Left ventricle myocardium superior (tissue), 1 donor: ENCODE measurements at places on chromosomes 1 and 21. TPM values are rescaled to one million over a fixed set of nuclear protein-coding genes. Genes with fewer than 3 reads are reported as not detected.
A peak's percentile ranks its signal among the peaks of the same experiment; 100 is the strongest.

GRCh38 chr1:234958706-234959657 lies 169.7 kb downstream of the TOMM20 start:
- no peak for DNase-seq

GRCh38 chr1:31866450-31867032 lies 50.7 kb upstream of the SPOCD1 start:
- no peak for DNase-seq

DNA sequence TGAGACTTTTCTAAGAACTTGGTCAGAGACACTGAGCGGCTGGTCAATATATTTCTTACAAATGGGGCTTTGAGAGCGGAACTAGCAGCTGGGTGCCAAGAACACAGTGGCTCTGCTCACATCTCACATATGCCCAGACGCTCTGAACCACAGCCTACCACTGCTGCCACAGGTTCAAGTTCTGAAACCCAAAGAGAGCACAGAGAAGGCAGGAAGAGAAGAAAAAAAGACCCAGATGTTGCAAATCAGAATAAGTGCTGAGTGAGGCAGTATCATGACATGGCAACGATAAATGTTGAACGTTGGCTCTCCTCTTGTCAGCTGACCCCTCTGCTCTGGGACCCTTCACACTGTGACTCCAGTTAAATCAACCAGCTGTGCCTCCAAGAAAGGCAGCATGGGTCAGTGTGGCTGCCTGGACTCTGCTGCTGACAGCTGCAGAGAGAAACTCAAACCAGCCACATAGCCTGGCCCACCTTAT lies 26.4 kb downstream of the HIVEP3 start:
- DNase-seq, result no peak

DNA sequence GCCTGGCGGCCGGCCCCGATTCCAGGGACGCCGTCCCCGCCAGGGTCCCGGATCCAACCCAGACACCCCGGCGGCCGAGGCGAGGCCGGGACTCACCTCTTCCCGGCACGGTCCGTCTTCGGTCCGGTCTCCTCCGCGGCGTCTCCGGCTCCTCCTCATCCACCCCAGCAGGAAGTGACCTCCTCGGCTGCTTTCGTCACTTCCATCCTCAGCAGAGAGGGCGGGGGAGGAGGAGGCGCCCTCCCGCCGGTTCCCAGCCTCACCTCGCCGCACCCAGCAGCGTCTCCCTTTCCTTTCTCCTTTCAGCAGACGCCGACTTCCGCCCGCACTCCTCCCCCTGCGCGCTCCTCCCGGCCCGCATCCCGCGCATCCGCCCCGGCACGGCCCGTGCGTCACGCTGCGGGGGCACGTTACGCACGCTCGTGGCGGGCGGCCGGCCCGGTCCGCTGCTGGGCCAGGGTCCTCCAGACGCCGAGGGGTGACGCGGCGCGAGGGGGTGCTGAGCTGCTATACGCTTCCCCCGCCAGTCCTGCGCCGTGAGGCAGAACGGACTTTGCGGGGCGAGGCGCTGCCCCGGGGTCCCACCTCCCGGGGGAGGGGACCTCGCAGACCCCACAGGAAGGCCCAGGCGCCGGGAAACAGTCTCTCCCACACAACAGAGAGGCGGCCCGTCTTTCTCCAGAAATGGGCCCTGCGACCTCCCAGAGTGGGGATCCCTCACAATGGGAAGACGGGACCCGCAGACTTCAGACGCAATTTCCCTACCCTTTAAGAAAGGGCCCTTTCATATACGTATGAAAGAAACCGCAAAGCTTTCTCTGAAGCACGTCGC lies at the start of gene ETV3:
ETV3 (minus strand) TSS at position 176 of the 832 bp plus-strand sequence. CDS start 2,043 bp downstream, outside the sequence.
- peak; percentile 92 for DNase-seq

DNA sequence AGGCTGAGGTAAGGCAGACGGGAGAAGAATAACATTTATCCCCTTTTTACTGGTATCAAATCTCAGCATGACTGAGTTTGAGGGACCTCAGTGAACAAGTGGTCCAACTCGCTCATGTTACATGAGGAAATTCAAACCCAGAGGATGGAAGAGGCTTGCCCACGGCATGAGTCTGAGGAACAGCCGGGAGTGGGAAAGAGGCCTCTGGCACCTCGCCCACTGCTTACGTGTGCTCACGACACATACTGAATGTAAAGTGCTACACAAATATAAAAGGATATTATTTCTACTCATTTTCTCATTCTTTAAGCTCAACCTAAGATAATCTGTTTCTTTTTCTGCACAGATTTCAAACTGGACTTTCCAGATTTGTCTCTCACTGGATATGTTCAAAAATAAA lies 14.7 kb downstream of the BEND5 start:
- no peak for DNase-seq

- no peak for DNase-seq
Measured at GRCh38 chr21:46239817-46240325, 11.3 kb upstream of the LSS start.

- DNase-seq, result no peak
Measured at GRCh38 chr1:14254251-14254650, 344.2 kb upstream of the KAZN start.

DNA sequence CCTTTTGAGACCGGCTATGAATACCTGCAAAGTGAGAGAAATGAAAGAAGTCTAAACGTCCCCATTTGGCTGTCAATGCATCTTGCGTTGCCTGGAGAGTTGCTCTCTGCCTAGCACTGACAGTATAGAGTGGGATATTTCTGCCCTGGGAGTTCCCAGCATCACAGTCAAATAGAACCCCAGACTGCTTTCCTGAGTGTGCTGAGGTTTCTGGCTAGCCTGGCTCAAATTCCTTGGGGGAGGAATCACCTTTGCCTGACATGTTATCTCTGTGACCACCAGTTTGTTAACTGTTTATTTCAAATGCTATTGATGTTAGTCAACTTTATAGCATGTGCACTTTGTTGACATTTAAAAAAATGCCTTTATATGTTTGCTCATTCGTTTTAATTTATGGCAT lies 212.0 kb upstream of the FAM78B start:
- no peak for DNase-seq

GRCh38 chr1:30323841-30324240 lies 399.5 kb downstream of the MATN1 start:
- no peak for DNase-seq

- DNase-seq, result no peak
Measured at GRCh38 chr21:45411810-45412206, 6.8 kb downstream of the COL18A1 start.

GRCh38 chr1:54354899-54355298 lies 51.3 kb downstream of the SSBP3 start:
- DNase-seq, result no peak

- peak; percentile 48 for DNase-seq
Measured at GRCh38 chr1:232880354-232880753, 70.1 kb upstream of the NTPCR start.

LRRC39 gene
- 209 TPM for total RNA-seq

TFF2 gene
- not detected for total RNA-seq

WNT3A gene
- not detected for total RNA-seq

CDCP2 gene
- total RNA-seq, result not detected

CYP4A11 gene
- total RNA-seq, result not detected

RHD gene
- total RNA-seq, result not detected

KRTAP6-2 gene
- total RNA-seq, result not detected

OR6K3 gene
- not detected for total RNA-seq

SELL gene
- total RNA-seq, result 2.1 TPM

LHX8 gene
- total RNA-seq, result not detected

WNT9A gene
- total RNA-seq, result 2.5 TPM

LCE1B gene
- total RNA-seq, result not detected

TCHH gene
- 0.02 TPM for total RNA-seq
